ENCODE measurements at places on chromosomes 1 and 21.

- no peak for DNase-seq
These were observed 39.4 kb upstream of the BCL10 start for GRCh38 chr1:85315789-85316188.

- DNase-seq, result no peak
These were observed 554.8 kb downstream of the NUF2 start for GRCh38 chr1:163876546-163876945.

GRCh38 chr1:161207173-161207572 is 5.0 kb downstream of the NDUFS2 start:
- no peak for DNase-seq

- no peak for DNase-seq
These were observed 160.8 kb downstream of the HHAT start for GRCh38 chr1:210489491-210489890.

- no peak for DNase-seq
These were observed 65.5 kb downstream of the DDX20 start for GRCh38 chr1:111821121-111821745.

DNA sequence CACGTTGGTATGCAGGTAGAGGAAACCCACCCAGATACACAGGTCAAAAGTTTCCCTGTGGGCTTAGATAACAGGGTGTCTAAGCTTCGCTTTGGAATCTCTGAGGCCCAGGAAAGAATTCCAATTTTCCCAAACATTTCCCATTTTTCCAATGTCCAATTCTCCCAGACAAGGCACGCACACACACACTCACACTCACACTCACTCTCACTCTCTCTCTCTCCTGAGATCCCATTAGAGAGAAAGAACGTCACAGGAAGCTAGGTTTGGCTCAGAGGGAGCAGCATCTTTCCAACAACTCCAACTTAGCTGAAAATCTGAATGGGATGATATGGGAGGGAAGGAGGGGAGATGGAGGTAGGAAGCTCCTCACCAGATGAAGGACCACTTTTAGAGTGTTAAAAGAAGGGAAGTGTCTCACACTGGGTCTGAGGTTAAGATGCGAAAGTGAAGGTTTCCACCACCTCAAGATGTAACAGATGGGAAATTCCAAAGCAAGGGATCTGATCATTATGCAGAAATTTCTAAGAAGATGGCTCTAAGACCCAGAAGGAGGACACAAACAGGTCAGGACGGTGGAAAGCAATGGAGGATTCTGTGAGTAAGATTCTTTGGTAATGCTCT is 63.5 kb downstream of the GNG12 start:
- DNase-seq, result no peak

- no peak for DNase-seq
These were observed 48.1 kb downstream of the AJAP1 start for GRCh38 chr1:4702464-4702863.

DNA sequence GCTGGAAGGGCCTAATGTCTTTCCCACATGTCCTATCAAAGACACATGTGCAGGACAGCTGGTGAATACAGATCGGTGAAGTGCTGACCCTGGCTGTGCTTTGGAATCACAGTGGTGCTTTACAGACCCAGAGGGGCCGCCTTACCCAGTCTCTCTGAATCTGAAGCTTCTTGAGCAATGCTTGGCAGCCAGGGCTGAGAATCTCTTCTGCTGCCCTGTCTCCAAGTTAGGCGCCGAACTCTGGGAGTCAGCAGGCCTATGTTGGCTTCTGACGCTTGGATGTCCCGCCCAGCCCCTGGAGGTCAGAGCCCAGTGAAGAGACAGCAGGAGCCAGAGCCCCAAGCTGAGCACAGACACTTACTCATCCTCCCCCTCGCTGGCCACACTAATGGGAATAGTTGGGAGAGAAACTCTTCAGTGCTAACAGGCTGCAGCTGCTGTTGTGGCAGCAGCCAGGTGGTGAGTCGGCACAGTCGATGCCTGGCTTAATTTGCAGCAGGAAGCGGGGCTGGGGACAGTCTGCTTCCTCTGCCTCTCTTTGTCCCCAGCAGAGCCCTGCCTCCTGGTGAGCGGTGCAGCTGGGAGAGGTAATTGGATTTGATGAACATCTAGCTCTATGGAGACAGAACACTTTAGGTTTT is 68.1 kb downstream of the URB2 start:
- DNase-seq, result no peak

DNA sequence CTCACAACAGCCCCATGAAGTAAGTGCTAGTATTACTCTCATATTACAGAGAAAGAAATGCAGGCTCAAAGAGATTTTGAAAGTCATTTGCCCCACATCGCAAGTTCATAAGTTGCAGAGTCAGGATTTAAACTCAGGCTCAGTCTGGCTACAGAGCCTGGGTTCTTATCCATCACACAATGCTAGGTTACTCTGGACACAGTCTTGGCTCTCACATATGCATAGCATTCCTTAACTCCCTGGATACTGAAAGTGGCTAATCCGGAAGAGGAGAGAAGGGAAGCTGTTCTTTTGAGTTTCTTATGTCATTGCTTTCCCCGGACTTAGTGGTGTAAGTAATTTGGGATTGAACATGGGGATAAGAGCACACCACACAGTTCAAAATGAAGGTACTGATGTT is 357.4 kb upstream of the PLXNA2 start:
- no peak for DNase-seq

DNA sequence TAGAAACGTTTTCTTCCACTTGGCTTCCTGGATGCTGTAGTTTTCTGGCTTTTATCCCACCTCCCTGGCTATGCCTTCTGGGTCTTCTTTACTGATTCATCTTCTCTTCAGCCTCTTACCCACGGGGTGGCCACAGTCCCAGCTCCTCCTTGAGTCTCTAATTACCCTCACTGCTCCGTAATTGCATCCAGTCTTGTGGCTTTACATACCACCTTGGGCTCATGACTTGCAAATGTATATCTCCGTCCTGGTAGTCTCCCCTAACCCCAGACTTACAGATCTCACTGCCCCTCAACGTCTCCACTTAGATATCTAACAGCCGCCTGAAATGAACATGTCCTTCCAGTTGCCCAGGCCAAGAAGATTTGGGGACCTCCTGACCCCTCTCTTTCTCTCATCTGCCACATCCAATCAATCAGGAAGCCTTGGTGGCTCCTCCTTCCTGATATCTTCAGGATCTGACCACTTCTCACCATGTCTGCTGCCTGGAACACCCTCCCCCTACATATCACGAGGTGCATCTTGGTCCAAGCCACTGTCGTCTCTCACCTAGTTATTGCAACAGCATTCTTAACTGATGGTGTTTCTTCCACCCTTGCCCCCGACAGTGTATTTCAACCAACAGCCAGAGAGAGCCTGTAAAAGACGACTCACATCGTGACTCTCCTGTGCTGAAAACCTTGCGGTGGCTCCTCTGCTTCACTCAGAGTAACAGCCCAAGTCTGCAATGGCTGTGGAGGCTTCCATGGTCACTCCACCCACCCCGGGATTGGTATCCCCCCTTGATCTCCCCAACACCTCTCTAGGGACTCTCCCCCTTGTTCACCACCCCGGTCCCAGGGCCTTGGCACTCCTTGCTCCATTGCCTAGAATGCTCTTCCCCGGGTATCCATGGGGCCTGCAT is 219.0 kb upstream of the POU3F1 start:
- DNase-seq, result no peak

- no peak for DNase-seq
These were observed 44.2 kb upstream of the ARHGAP29 start for GRCh38 chr1:94281361-94282142.

DNA sequence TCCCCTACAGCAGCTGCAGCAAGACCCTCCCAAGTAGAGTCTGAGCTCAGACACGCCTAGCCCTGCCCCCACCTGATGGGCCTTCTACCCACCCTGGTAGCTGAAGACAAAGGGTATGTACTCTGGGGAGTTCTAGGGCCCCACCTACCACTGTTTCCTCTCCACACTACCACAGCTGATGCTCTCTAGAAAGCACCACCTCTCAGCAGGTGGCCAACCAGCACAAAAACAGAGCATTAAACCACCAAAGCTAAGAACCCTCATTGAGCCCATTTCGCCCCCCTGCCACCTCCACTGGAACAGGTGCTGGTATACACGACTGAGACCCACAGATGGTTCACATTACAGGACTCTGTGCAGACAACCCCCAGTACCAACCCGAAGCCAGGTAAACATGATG is 258.9 kb downstream of the SETD4 start:
- no peak for DNase-seq

GRCh38 chr1:98314601-98315000 is 346.9 kb upstream of the SNX7 start:
- no peak for DNase-seq

DNA sequence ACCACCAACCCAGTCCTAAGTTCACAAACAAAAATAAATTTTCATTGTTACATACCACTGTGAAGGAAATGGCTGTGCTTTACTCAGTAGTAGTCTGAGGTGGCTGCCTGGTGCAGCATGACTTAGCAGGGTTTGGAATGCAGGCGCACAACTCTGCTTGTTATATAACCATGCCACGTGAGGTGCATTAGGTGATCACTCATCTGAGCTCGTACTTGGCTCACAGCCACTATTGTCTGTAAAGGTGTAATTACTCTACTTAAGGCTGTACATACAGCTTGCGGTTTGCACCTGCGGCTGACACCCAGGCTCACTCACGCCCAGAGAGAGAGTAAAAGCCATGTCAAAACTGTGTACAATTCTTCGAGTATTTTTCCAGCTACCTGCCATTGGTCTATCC is 599.4 kb downstream of the LTN1 start:
- no peak for DNase-seq

DNA sequence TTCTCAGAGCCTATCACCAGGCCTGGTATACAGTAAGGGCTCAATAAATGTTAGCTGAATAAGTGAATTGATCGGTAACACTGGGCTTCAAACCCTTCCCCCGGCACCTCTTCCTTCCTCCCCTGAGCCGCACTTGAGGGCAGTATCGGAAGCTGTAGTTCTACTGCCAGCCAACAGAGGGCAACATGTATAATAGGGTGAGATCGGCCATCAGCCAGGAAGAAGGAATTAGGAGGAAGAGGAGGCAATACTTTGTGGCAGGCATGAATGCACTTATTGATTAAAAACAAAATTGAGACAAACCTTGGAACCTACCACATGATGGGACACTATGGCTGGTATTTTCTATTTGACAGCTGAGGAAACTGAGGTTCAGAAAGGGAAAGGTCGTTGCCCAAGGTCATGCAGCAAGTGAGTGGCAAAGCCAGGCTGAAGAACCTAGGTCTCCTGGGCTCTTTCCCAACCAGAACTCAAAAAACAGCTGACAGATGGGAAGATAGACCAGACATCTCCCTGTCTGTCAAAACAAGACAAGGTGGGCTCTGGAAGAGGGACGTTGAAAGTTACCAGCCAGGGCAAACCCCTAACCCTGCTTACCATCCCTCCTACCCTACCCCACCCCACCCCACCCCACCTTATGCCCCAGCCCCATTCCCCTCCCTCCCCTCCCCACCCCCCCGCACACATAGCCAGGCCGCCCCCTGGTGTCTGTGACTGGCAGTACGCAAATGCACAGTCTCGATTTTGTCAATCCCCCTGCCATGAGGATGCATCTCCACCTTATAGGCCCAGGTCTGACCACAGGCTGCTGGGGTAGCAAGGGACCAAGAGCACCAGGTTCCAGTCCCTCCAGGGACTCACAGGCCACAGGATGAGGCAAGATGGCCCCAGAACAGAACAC is 107.3 kb upstream of the RUNX3 start:
- DNase-seq, result peak; percentile 80

DNA sequence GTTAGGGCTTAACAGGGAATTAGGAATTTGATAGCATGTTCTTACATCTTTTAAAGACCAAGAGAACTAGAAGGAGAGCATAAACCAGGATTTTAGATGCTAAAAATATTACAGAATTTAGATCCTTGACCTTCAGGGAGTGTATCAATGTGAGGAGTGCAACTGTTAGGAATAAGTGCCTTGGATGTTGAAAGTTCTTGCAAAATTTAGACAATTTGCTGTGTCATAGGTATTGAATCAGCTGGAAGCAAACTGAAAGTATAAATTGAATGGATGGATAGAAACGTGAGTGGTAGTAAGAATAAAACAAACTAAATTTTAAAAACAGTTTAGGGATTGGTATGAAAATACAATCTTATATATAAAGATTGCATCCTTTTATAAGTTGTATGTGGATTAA is 27.7 kb downstream of the PPP1R12B start:
- DNase-seq, result no peak

DNA sequence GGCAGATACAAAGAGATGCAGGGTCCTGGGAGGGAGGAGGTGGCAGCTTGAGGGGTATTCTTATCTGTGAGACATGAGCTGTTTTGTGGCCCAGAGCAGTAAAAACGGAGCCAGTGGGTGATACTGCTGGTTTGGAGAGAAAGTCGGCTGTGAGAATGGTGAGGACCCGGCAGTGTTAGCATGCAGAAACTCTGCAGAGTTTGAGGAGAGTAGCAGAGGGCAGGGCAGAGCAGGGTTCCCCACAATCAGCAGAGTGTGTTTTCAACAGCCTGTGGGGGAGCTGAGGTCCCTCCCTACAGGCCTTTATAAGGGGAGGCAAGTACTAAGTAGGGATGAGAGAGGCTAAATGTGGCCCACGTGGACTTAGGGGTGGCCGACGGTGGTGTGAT is 423 bp downstream of the SLAMF8 start:
- DNase-seq, result no peak

DNA sequence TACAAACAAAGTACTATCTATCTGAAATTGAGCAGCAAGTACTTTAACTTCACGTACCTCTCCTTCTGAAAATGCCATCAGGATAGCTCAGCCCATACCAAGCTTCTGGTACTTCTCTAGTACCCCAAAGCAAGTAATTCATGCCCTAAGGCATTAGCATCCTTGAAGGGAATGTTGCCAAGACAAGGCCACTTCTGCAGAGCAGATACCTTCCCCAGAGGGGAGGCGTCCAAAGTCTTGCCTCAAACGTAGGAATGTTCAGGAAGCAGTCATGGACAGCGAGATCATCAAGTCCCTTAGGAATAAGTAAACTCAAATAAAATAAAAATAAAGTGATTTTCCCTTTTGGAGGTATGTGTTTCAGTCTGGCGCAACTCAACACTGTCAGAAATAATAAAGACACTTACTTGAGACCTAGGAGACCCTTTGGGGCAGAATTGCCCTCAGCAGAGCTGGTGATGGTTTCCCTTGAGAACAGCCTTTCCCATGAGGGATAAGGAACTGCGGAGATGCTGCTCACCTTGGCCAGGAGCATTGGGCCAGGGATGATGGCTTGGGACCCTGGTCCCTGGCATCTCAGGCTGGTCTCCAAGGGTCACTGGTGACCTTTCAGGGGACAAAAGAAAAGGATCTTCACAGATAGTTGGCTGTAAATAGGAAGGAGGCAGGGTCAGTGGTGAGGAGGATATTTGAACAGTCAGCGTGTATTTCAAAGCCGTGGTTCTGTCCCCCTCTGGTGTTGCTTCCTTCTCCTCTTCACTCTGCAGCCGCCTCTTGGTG is 522.9 kb downstream of the KIF26B start:
- no peak for DNase-seq

DNA sequence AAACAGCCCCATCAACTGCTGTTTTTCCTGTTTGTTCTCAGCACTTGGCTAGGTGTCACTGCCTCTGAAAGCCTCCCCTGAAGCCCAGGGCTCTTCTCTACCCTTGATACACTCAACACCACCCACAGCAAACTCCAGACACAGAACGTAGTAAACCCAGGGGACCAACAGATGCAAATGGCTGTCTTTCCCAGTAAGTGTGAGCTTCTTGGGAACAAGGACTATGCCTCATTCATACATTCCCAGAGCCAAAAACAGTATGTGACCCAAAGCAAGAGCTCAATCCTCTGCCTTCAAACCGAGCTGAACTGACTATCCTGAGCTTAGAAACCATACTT is 4.4 kb downstream of the LBR start:
- DNase-seq, result no peak

Data from CD4-positive, alpha-beta T cell treated with Interleukin-21 for 1 hour (primary cell).